Astrocyte (in vitro differentiated cells and primary cell): ENCODE measurements at places on chromosomes 12 and 14. TPM values are rescaled to one million over a fixed set of nuclear protein-coding genes. Genes with fewer than 3 reads are reported as not detected.

The COCH gene
- 0.79 and 0.87 TPM in 2 replicates for total RNA-seq

The OR4E2 gene
- not detected in 2 replicates for total RNA-seq

GRCh38 chr14:22650046-22650739 lies 6.0 kb upstream of the OR6J1 start:
- H3K4me1 ChIP-seq: no peaks in the 10 kb centered on the region
- DNase-seq: no peak
- H3K36me3 ChIP-seq: no peaks in the 10 kb centered on the region

DNA sequence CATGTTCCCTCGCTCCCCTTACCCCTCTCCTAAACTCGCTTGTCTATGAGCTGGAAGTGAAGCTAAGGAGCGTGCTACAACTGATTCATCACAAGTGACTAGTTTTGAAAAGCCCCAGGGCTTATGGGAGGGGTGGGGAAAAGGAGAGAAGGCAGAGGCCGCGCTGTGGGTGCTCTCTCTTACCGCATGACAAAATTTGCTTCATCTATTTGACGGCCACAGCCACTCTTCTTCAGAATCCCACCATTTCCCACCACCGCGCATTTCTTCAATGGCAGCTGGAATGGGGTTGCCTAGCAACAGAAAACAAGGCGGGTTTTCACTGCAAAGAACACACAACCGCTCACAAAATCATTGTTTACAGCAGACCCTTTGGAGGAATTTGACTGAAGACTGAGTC lies 79.4 kb downstream of the ST8SIA1 start:
- H3K36me3 ChIP-seq: no peaks in the 10 kb centered on the region
- no peaks in the 10 kb centered on the region for H3K27me3 ChIP-seq
- peak; percentile 45 for DNase-seq
- H3K4me1 ChIP-seq: peaks cover 6% of the 10 kb centered on the region

DNA sequence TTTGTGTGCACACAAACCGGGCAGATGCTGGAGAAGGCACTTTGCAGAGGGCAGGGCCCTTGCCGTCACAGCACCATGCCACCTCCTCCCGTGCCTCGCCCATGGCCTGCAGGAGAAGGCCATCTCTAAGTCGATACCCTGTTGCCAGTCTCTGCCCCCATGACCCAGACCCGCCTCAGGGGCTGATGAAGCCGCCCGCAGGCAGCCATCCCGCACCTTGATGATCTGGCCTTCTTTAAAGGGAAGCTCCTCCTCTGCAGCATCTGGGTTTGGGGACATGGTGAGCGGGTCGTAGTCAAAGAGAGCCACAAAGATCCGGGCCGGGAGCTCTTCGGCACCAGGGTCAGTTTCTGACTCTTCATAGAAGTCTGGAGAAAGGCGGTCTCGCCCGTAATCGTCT lies 76.2 kb downstream of the PIWIL1 start:
- no peaks in the 10 kb centered on the region for H3K4me1 ChIP-seq
- H3K27ac ChIP-seq: no peak overlapping the region
- no peak for DNase-seq
- no peak overlapping the region for H3K4me3 ChIP-seq
- no peaks in the 10 kb centered on the region for H3K36me3 ChIP-seq

GRCh38 chr14:76456200-76456599 lies 80.3 kb downstream of the ESRRB start:
- no peaks in the 10 kb centered on the region for H3K27me3 ChIP-seq
- DNase-seq: no peak
- no peaks in the 10 kb centered on the region for H3K36me3 ChIP-seq
- no peak overlapping the region for H3K4me3 ChIP-seq
- no peaks in the 10 kb centered on the region for H3K4me1 ChIP-seq

DNA sequence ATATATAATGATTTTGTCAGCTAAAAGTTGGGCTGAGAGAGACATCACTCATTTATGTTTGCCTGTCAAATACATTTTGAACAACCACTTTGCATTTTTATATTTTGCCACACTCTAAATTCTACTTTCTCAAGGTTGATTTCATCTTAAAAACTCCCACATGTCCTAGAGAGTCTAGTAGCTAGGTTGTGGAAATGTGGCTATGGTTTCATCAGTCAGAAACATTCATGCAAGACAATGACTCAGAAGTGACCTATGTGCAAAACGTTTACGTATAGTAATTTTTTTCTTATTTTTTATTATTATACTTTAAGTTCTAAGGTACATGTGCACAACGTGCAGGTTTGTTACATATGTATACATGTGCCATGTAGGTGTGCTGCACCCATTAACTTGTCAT lies 27.4 kb upstream of the PRKD1 start:
- H3K27ac ChIP-seq: no peak overlapping the region
- DNase-seq: no peak
- H3K4me3 ChIP-seq: no peak overlapping the region
- H3K4me1 ChIP-seq: no peaks in the 10 kb centered on the region
- H3K36me3 ChIP-seq: no peaks in the 10 kb centered on the region
- H3K27me3 ChIP-seq: no peaks in the 10 kb centered on the region

- no peaks in the 10 kb centered on the region for H3K36me3 ChIP-seq
- no peaks in the 10 kb centered on the region for H3K4me1 ChIP-seq
- no peak for DNase-seq
- H3K27ac ChIP-seq: no peak overlapping the region
These were observed 706.8 kb downstream of the GALC start for GRCh38 chr14:87286191-87286590.

GRCh38 chr12:6699989-6700645 lies 498 bp downstream of the PIANP start:
- H3K27me3 ChIP-seq: peaks cover 28% of the 10 kb centered on the region
- H3K27ac ChIP-seq: no peak overlapping the region
- no peaks in the 10 kb centered on the region for H3K36me3 ChIP-seq
- peaks cover 5% of the 10 kb centered on the region for H3K4me1 ChIP-seq
- H3K4me3 ChIP-seq: peak overlapping the region; percentile 57

- H3K4me3 ChIP-seq: no peak overlapping the region
- H3K4me1 ChIP-seq: no peaks in the 10 kb centered on the region
- H3K36me3 ChIP-seq: peaks cover 13% of the 10 kb centered on the region
- H3K27me3 ChIP-seq: no peaks in the 10 kb centered on the region
These were observed 173.8 kb downstream of the NAV3 start for GRCh38 chr12:78004249-78005093.

- peak overlapping the region; percentile 92 for H3K4me3 ChIP-seq
- peaks cover 12% of the 10 kb centered on the region for H3K36me3 ChIP-seq
- H3K27ac ChIP-seq: peak overlapping the region; percentile 97
- peak; percentile 80 for DNase-seq
- H3K27me3 ChIP-seq: no peaks in the 10 kb centered on the region
- peaks cover 61% of the 10 kb centered on the region for H3K4me1 ChIP-seq
These were observed 1.2 kb upstream of the AMIGO2 start for GRCh38 chr12:47080725-47081502.

GRCh38 chr14:95268350-95268749 lies 51.4 kb downstream of the CLMN start:
- no peak overlapping the region for H3K4me3 ChIP-seq
- H3K4me1 ChIP-seq: peaks cover 16% of the 10 kb centered on the region
- no peak for DNase-seq
- no peak overlapping the region for H3K27ac ChIP-seq
- H3K36me3 ChIP-seq: no peaks in the 10 kb centered on the region
- H3K27me3 ChIP-seq: no peaks in the 10 kb centered on the region

DNA sequence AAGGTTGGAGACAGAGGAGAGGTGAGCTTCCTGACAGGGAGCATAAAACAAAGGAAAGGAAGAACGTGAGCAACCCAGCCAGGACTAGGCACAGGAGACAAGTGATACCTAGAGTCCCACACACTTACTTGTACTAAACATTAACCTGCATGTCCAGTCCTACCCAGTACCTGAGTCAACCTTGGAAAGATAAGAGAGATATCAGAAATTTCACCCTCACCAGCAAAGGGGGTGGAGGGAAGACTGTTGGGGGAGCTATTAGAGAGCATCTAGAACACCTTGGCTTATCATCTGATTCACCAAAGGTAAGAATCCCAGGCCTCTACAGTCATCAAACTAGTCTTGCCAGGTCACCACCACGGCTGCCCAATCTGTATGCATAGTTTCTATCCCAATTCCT lies 11.1 kb downstream of the KLHL33 start:
- H3K4me3 ChIP-seq: no peak overlapping the region
- no peak overlapping the region for H3K27ac ChIP-seq
- DNase-seq: no peak
- no peaks in the 10 kb centered on the region for H3K27me3 ChIP-seq

DNA sequence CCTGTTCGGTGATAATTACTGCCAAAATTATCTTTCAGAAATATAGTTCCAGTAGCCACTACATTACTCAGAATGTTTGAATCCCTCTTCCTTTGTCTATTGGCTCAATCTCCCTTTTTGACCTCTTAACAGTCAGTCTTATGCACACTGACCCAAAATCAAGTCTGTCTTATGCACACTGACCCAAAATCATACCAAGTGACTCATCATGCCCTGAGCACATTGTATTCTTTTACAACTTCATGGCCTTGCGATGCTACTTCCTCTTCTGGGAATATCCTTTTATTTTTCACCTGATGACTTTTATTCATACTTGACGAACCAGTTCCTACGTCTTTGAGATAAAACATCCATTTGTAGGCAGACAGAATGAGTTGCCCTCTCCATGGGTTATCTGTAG lies 182.3 kb downstream of the NPAS3 start:
- DNase-seq: peak; percentile 42
- no peaks in the 10 kb centered on the region for H3K27me3 ChIP-seq
- no peak overlapping the region for H3K27ac ChIP-seq

- no peaks in the 10 kb centered on the region for H3K36me3 ChIP-seq
- no peak overlapping the region for H3K4me3 ChIP-seq
- no peak overlapping the region for H3K27ac ChIP-seq
- H3K27me3 ChIP-seq: peaks cover 91% of the 10 kb centered on the region
- no peak for DNase-seq
These were observed 626 bp downstream of the LHX5 start for GRCh38 chr12:113470871-113471618.

GRCh38 chr14:92637864-92638263 lies 110.6 kb downstream of the LGMN start:
- H3K36me3 ChIP-seq: no peaks in the 10 kb centered on the region
- no peak for DNase-seq
- H3K27ac ChIP-seq: no peak overlapping the region
- H3K4me3 ChIP-seq: no peak overlapping the region
- H3K27me3 ChIP-seq: no peaks in the 10 kb centered on the region
- peaks cover 4% of the 10 kb centered on the region for H3K4me1 ChIP-seq

GRCh38 chr12:54383041-54383609 lies 1.4 kb downstream of the ZNF385A start:
- H3K27me3 ChIP-seq: no peaks in the 10 kb centered on the region
- no peak overlapping the region for H3K4me3 ChIP-seq
- no peaks in the 10 kb centered on the region for H3K36me3 ChIP-seq
- peak; percentile 70 for DNase-seq
- peak overlapping the region; percentile 49 for H3K27ac ChIP-seq

DNA sequence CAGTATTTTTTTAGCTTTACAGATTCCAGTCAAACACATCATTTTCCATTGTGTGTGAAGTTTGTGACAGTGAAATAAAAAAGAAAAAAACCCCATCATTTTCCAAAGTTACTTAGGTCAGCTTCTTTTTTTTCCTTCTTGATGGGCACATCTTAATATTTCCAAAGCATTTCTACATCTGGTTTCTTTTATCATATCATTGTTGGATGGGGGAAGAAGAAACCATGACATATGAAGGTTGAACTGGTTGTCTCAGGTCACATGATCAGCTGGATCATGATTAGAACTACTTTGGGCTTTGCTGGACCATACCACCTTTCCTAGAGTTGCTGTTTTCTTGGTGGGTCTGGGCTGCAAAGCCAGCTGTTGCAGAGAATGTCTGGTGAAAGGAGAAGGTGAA lies 59.8 kb downstream of the FOS start:
- no peak overlapping the region for H3K27ac ChIP-seq
- no peaks in the 10 kb centered on the region for H3K36me3 ChIP-seq
- H3K4me3 ChIP-seq: no peak overlapping the region

DNA sequence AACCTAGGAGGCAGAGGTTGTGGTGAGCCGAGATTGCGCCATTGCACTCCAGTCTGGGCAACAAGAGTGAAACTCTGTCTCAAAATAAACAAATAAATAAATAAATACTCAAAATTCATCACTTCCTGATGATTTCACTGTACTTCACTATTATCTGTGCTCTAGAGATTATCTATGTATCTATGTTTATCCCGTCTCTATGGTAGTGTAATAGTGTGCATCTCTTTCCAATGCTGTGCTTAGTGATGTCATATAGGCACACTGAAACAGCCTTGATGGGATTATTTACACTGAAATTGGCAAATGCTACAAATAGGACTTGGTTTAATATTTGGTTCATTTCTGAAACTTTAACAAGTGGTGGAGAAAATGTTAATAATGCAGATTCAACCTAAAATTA lies 6.5 kb downstream of the CAPS2 start:
- H3K27me3 ChIP-seq: no peaks in the 10 kb centered on the region
- H3K36me3 ChIP-seq: no peaks in the 10 kb centered on the region

GRCh38 chr12:113161415-113162016 lies 12.0 kb downstream of the CFAP73 start:
- no peak overlapping the region for H3K4me3 ChIP-seq
- peaks cover 20% of the 10 kb centered on the region for H3K36me3 ChIP-seq
- peak; percentile 23 for DNase-seq
- no peaks in the 10 kb centered on the region for H3K27me3 ChIP-seq
- no peak overlapping the region for H3K27ac ChIP-seq

GRCh38 chr14:28763751-28764256 lies 2.8 kb upstream of the FOXG1 start:
- peak overlapping the region; percentile 31 for H3K4me3 ChIP-seq
- H3K27me3 ChIP-seq: peaks cover 77% of the 10 kb centered on the region
- peaks cover 8% of the 10 kb centered on the region for H3K4me1 ChIP-seq
- no peaks in the 10 kb centered on the region for H3K36me3 ChIP-seq
- DNase-seq: no peak

GRCh38 chr14:103130965-103131364 lies 7.7 kb downstream of the TNFAIP2 start:
- H3K27ac ChIP-seq: no peak overlapping the region
- no peak overlapping the region for H3K4me3 ChIP-seq
- H3K4me1 ChIP-seq: peaks cover 17% of the 10 kb centered on the region

DNA sequence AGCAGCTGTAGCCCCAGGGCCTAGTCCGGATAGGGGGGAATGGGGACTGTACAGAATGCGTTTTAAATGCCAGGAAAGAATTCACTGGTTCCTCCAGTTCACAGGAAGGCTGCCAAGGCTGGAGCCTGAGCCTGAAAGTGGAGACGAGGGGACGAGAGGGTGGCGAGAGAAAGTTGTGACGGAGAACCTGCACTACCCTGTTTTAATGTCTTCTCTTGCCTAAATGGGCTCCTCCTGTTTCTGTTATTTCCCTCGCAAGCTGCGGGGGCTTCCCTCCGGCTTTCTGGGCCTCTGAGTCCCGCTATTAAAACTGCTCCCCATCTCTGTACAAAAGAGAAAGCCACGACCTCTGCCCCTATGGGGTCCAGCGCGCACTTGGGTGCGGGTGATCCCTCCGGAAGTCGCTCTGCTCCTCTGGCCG lies 4.5 kb downstream of the C1QL4 start:
- no peak overlapping the region for H3K27ac ChIP-seq
- no peaks in the 10 kb centered on the region for H3K36me3 ChIP-seq
- H3K4me3 ChIP-seq: no peak overlapping the region
- no peak for DNase-seq

DNA sequence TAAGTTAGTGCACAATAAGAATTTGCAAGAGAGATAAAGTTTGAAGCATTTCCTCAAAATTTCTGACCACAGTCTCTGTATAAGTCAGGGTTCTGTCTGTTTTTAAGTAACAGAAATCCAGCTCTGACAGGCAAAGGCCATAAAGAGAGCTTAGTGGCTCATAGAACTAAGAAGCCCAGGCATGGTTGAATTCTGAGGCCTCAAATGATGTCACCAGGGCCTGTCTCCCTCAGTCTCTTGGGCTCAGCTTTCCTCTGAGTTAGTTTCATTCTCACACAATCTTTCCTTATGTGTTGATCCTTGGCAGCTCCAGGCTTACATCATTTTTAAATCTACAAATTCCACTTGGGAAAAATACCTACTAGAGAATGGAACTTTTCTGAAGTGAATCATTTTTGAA lies 173.4 kb upstream of the ATP2B1 start:
- no peak overlapping the region for H3K4me3 ChIP-seq
- H3K27ac ChIP-seq: no peak overlapping the region
- H3K27me3 ChIP-seq: no peaks in the 10 kb centered on the region
- H3K36me3 ChIP-seq: no peaks in the 10 kb centered on the region
- peak; percentile 50 for DNase-seq
